ENCODE measurements at places on chromosomes 11 and 22.

- no peak for DNase-seq
Observed at GRCh38 chr22:44181912-44182587, 1.3 kb downstream of the PARVG start.

DNA sequence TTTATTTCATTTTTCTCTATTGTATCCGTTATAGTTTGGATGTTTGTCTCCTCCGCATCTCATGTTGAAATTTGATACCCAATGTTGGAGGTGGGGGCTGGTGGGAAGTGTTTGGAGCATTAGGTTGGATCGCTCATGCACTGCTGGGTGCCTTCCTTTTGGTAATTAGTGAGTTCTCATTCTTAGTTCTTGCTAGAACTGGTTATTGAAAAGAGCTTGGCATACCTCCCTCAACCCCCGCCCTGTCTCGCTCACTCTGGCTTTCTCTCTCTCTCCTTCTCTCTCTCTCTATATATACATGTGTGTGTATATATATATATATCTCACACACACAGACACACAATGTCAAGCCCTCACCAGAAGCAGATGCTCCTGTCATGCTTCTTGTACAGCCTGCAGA, 978.7 kb downstream of the DLG2 start:
- no peak for DNase-seq

GRCh38 chr11:122690801-122691548, 35.5 kb downstream of the UBASH3B start:
- peak; percentile 46 for DNase-seq

DNA sequence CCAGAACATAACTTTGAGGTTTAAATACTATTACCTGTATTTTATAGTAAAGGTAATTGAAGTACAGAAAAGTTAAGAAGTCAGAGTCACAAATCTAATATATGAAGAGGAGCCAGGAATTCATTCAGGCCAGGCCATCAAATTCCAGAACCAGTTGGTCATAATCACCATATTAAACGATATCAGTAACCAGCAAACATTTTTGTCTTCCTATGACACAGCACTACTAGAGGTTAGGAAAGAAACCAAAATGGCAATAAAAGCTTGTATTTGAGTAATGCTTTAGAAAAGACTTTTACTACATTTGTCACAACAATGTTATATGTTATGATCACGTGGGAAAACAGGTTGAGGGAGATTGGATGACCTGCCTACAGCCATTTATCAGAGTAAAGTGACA, 62.2 kb downstream of the DKK3 start:
- peak; percentile 74 for DNase-seq

GRCh38 chr22:46547179-46547882, 9.9 kb upstream of the CELSR1 start:
- peak; percentile 72 for DNase-seq

DNA sequence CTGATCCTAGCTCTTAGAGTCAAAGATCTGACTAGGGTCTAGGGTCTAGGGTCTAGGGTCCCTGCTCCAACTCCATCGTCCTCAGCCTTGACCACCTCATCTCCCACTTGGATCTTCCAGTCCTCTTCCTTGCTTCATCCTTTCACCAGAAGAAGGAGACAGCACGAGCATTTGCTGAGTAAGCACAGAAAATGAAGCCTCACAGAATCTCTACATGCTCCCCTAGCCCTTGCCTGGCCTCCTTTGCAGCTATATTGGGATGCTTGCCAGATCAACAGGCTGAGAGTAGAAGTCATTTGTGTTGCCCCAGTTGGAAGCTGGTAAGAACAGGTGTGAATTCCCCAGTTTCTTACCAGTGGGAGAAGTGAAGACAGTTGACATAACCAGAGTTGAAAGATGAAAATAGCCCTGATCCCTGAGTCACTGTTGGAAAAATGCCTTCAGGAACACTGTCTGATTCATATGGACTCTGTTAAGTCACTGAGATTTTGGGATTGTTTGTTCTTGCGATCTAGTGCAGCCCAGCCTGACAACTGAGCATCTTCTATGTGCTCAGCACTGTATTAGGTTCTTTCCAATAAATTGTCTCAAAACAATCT, 552.5 kb downstream of the INSC start:
- no peak for DNase-seq

DNA sequence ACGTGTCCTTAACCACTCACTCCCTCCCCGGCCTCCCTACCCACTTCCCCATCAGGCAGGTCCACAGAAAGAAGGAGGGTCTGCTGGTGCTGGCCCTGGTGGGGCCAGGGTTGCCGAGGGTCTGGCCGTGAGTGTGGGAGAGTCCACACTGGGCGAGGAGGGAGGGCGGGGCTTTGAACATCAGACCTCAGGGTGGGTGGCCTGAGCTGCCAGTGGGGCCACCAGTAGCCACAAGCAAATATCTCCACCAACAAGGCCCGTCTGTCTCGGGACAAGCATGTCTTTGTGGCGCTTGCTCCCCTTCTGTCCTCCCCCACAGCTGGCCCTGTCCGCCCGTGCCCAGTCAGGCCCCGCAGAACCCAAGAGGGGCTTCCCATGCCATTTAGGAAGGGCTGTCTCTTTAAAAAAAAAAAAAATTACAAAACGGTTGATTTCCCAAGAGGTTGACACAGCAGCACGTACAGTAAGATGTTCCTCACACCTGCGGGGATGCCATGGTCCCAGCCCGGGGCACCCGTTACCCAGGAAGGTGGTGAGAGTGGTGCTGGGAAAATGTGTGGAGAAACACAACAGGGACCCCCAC, 17.7 kb upstream of the TALDO1 start:
- no peak for DNase-seq

- DNase-seq = peak; percentile 38
Observed at GRCh38 chr22:42468841-42469240, 36.6 kb upstream of the NFAM1 start.

- DNase-seq = no peak
Observed at GRCh38 chr22:28146401-28147314, 227.6 kb upstream of the PITPNB start.

DNA sequence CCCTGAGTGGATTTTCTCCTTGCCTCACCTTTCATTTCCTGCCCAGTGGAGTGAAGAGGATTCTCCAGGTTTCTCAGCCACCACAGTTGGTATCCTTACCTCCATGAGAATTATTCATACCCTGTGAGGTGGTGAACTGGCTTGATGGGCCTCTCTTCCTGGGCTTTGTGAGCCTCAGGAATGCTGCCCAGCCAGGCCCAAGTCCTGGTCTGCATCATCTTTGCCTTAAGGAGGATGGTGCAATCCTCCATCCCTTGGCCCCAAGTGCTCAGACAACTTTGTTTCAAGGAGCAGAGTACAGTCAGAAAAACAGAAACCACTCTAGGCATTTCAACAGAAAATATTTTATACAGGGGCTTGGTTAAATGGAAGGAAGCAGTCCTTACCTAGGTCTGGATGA, 114.2 kb upstream of the CADM1 start:
- DNase-seq = peak; percentile 36

DNA sequence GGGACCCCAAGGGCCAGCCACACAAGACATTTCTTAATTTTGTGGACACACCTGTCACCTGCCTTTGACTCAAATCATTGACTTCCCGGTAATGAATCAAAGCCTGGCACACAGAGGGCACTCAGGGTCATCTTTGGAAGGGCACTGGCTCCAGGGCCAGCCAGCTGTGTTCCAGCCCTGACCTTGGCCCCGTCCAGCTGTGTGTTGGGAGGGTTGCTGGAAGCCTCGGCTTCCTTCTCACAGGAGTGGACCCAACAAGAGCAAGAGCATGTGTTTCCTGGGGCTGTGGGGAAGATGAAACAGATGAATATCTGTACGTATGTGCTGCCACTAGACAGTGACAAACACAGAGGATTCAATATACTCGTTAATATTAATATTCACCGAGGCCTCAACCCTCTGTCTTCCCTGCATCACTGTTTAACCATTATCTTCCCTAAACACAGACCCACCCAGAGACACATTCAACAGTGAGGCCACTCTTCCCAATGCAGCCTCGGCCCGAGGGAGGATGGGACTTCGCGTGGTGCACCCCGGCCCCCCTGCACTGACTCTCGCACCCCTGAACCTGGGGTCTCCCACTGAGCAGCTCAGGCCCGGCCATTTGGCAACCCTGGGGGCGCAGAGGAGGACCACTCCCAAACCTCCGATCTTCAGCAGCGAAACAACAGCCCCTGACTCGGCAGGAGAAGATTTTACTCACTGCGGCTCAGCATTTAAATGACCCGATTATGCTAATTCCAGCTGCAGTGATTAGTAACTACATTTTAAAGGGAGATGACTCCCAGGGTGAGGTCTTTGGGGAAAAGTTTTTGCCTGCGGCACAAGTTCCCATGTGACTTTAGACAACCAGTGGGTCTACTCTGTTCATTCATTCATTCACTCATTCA, 45.7 kb downstream of the PHF21B start:
- no peak for DNase-seq

DNA sequence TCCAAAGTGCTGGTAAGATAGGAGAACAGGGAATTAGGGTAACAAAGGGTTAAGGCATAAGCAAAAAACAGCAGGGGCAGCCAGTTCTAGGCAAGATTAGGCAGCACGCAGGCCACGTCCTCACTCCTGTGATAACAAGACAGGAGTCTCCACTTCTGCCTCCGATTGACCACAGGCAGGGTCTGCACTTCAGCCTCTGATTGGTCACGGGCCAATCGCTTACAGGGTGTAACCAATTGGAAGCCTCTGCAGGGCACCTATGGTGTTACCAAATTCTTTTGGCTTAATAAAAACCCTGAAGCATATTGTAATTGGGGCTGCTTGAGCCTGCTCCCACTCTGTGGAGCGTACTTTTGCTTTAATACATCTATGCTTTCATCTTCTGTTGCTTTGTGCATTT, 12.2 kb upstream of the GSTP1 start:
- no peak for DNase-seq

DNA sequence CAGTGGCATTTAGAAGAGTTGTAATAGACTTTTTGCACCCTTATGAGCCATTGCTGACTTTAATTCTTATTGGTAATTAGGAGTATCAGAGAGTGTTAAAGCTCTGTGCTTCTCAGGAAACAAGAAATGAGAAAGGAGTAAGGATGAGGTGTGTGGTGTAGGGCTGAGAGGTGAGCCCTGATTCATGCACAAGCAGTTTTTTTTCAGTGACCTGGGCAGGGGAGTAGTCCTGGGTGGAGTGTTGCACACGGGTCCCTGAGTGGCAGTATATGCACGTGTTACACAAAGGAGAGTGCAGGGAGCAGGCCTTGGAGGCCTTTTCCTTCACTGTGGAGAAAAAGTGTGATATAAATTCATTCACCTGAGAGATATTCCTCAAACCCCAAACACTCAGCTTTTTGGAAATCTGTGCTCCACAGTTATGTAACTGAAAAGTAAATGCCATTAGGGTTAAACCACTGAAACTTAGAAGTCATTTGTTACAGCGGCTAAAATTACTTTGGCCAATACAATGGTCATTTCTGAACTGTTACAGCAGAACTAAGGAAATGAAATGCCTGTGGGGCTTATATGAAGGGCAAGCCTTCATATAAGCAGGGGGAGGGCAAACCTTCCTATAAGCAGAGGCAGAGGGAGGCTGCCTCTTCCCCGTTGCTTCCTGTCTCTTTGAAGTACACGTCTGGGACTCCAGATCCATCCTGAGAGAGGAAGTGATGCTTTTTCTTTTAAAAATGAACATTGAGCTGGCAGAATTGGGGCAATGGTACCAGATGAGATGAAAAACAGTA, 62.6 kb upstream of the OLFML1 start:
- no peak for DNase-seq

GRCh38 chr11:2929950-2930703, 907 bp upstream of the PHLDA2 start:
- peak; percentile 51 for DNase-seq

- peak; percentile 8 for DNase-seq
Observed at GRCh38 chr11:93984196-93984567, 37.0 kb upstream of the HEPHL1 start.

DNA sequence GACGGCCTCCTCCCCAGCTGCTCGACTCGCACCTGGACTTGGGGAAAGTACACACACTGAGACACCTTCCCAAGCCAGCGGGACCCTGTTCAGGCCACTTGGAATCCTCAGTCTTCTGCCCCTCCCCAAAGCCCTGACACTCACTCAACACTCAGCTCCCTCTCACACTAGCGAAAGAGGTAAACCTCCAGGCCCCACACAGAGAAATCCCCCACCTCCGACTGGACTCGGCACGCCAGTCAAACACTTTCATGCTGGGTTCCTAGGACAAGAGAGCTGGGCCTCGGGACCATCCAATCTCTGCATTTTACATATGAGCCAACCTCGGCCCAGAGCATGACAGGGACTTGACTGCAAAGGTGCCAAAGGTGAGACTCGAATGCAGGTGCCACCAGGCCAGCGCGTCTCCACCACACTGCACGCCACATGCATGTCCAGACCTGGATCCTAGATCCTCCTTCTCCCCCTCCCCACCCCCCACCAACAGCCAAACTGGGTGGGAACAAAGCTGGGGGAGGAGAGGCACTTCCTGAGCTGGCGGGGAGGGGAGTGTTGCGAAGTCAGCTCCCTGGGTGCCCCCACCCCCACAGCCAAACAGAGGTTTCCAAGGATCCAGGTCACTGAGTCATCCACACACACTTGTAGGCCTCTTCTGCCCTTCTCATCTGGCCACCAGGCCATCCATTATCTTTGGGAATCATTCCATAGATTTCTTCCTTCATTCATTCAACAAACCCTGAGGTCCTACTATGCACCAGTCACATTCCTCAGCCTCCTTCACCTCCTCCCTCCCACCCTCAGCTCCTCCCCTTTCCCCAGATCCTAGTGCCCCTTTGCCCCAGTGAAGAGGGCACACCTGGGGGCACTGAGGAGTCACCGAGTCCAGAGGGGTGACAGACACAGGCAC, 10.7 kb upstream of the CD5 start:
- peak; percentile 53 for DNase-seq

DNA sequence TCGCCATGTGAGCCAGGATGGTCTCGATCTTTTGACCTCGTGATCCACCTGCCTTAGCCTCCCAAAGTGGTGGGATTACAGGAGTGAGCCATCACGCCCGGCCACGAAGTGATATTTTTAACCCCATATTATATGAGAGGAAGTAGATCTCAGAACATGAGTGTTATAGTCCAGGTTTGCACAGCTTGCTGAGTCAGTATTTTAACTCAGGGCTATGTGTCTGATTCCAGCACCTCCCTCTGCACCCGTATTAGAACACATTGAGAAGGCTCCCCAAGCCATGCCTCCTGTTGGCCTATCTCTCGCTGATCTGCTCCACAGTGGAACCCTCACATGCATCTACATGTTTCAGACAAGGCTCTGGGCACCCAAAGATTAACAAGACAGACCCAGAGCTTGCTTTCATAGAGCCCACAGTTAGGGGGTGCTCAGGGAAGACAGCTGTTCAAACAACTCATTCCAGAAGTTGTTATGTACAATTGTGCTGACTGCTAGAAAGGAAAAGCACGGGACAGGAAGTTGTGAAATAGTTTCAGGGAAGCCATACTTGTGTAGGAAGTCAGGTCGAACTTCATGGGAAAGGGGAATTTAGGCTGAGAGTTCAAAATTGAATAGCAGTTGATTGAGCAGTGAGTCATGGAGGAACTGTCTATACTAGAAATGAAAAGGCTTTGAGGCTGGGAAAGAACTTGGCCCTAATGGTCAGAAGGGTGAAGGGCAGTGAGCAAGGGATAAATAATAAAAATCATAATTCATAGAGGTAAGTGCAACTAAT, 49.3 kb upstream of the CLPB start:
- peak; percentile 46 for DNase-seq
